Colonic mucosa (tissue), 4 donors: ENCODE measurements at places on chromosomes 7 and 10. TPM values are rescaled to one million over a fixed set of nuclear protein-coding genes. Genes with fewer than 3 reads are reported as not detected.

- H3K27ac ChIP-seq, result no peak overlapping the region
- H3K36me3 ChIP-seq, result no peaks in the 10 kb centered on the region
- DNase-seq, result no peak
- H3K4me3 ChIP-seq, result no peak overlapping the region
- H3K27me3 ChIP-seq, result no peaks in the 10 kb centered on the region
- H3K4me1 ChIP-seq, result no peaks in the 10 kb centered on the region
Observed at GRCh38 chr10:78272329-78272728, 238.7 kb downstream of the RPS24 start.

DNA sequence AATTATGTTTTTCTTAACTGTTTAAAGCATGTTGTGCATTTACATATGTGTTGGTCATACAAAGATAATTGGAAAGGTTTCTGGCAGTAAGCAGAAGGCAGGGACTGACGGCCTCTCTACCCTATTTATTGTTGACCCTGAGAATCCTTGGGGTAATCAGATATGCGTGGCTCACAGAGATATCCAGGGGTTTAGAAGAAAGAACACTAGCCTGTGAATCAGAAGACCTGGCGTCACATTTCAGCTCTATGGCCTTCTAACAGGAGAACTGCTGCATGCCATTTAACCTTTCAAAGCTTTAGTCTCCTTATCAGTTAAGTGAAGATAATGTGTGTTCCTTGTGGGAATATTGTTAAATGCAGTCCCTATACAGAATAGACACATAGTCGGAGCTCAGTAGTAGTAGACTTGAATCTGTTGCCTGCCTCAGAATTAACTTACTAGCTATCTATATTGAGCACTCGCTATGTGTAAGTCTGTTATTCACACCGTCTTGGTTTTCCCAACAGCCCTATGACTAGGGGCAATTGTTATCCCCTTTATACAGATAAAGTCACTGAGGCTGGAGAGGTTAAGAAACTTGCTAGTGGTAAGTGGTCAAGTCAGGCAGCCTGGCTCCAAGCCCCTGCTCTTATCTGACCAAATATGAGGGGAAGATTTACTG is 129.6 kb upstream of the ANKRD1 start:
- no peak overlapping the region for H3K4me3 ChIP-seq
- H3K4me1 ChIP-seq, result no peaks in the 10 kb centered on the region
- no peak for DNase-seq
- no peak overlapping the region for H3K27ac ChIP-seq

DNA sequence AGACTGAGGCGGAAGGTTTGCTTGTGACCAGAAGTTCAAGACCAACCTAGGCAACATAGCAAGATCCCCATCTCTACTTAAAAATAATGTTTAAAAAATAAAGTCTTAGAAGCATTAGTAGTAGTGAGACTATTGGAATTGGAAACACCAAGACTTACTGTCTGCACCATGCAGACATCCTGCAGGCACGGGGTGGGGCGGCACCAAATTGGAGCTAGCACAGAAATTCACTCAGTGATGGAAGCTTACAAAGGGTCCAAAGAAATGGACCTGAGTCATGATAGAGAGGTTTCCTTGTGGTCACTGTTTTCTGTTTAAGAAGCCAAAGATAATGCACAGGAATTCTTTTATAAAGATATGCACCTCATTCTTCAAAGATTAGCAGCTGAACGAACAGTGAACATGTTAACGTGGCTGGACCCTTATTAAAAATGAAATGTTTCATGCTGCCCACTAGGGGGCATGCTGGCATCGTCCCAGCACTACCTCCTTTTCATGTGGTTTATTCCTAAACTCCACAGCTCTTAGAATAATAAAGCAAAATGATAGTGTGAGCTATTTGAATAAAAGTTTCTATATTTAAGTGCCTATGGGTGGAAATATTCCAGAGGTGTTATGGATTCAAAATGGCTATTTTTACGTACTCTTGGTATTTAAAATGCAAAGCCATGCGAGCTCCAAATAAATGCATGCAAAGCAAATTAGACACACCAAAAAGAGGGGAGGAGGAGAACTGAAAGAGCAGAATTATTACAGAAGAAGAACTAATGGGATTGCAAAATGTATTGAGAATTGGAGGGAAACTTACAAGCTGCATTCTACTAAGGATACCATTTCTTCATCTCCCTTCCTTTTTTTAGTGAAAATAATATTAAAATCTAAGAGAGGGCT is 28.6 kb downstream of the PDSS1 start:
- no peak overlapping the region for H3K27ac ChIP-seq
- H3K4me1 ChIP-seq, result no peaks in the 10 kb centered on the region
- H3K27me3 ChIP-seq, result no peaks in the 10 kb centered on the region
- DNase-seq, result no peak

GRCh38 chr10:73161079-73161478 is 6.7 kb downstream of the ECD start:
- peaks cover 8% of the 10 kb centered on the region for H3K36me3 ChIP-seq
- H3K27me3 ChIP-seq, result no peaks in the 10 kb centered on the region
- no peaks in the 10 kb centered on the region for H3K4me1 ChIP-seq
- no peak overlapping the region for H3K4me3 ChIP-seq

Gene IFIT1B
- total RNA-seq, result not detected

DNA sequence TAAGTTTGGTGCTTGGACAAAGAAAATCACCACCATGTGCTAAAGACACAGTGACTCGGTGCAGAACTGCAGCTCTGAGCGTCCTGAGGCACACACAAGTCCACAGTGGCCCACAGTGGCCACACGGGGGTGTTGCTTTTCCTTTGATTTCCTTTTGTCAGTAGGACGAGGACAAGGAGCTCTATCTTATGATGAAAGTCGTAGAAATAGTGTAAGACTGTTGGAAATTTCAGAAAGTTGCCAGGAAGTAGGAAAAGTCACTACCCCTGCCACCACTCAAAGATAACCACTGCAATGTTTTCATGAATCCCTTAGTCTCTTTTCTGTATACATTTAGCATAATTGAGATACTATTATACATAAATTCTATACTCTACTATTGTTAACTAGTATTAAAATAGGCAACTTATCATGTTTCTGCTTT is 146.0 kb downstream of the TNS3 start:
- peak; percentile 76 for DNase-seq
- no peaks in the 10 kb centered on the region for H3K36me3 ChIP-seq
- no peaks in the 10 kb centered on the region for H3K4me1 ChIP-seq
- H3K27ac ChIP-seq, result no peak overlapping the region

Gene OGDHL
- 0.79 TPM for total RNA-seq

- no peak overlapping the region for H3K27ac ChIP-seq
- H3K36me3 ChIP-seq, result no peaks in the 10 kb centered on the region
- H3K4me1 ChIP-seq, result no peaks in the 10 kb centered on the region
- no peaks in the 10 kb centered on the region for H3K27me3 ChIP-seq
- DNase-seq, result peak; percentile 21
Observed at GRCh38 chr7:46363688-46364087, 442.6 kb upstream of the IGFBP3 start.

Gene LRRN3
- 0.35 TPM for total RNA-seq

Gene LRRC18
- total RNA-seq, result not detected

GRCh38 chr10:63429281-63429680 is 36.5 kb downstream of the JMJD1C start:
- no peak for DNase-seq
- no peaks in the 10 kb centered on the region for H3K27me3 ChIP-seq
- H3K4me3 ChIP-seq, result no peak overlapping the region
- H3K36me3 ChIP-seq, result no peaks in the 10 kb centered on the region
